ENCODE measurements at places on chromosomes 7 and 10. TPM values are rescaled to one million over a fixed set of nuclear protein-coding genes. Genes with fewer than 3 reads are reported as not detected.

The LRRD1 gene
- total RNA-seq: not detected

The NEUROD6 gene
- not detected for total RNA-seq

The NPY gene
- total RNA-seq: not detected

The ZWINT gene
- 104 TPM for total RNA-seq

The PRF1 gene
- not detected for total RNA-seq

The LBX1 gene
- not detected for total RNA-seq

The NODAL gene
- not detected for total RNA-seq

The UPP1 gene
- total RNA-seq: 15.0 TPM

The CYP2E1 gene
- 0.36 TPM for total RNA-seq

Measured in neural progenitor cell (in vitro differentiated cells).